Activated effector memory CD4-positive, alpha-beta T cell treated with Interleukin-2 at 50 U/mL for 16 hours (primary cell): ENCODE measurements at places on chromosomes 2 and 18.

GRCh38 chr18:12283256-12283655, 24.8 kb upstream of the TUBB6 start:
- no peak for DNase-seq

- no peak for DNase-seq
These were observed 174.7 kb downstream of the RTP5 start for GRCh38 chr2:242044313-242044590.

- DNase-seq = no peak
These were observed 796 bp downstream of the MYO1B start for GRCh38 chr2:191245869-191246531.

- DNase-seq = no peak
These were observed 31.1 kb downstream of the MYO7B start for GRCh38 chr2:127566576-127566975.

- DNase-seq = no peak
These were observed 334.7 kb upstream of the SLC39A10 start for GRCh38 chr2:195322324-195322723.

DNA sequence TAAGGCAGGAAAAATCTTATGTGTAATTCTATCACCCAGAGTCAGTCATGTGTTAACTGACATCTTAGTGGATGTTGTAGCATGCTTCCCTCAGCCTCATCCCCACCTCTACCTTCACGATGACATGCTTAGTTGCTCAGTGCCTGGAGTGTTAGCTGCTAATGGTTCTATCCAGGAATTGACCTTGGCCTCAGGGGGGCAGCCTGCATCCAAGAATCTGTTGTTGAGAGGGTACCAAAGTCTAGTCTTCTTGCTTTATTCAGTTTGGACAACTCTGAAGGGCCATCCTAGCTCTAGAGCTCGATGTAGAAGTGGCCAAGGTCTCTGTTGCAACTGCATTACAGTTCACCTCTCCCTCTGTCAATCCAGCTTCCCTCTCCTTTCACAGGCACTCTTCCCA, 61.2 kb downstream of the ACYP2 start:
- no peak for DNase-seq

- DNase-seq = no peak
These were observed 33.6 kb upstream of the SERPINE2 start for GRCh38 chr2:224072541-224073188.

DNA sequence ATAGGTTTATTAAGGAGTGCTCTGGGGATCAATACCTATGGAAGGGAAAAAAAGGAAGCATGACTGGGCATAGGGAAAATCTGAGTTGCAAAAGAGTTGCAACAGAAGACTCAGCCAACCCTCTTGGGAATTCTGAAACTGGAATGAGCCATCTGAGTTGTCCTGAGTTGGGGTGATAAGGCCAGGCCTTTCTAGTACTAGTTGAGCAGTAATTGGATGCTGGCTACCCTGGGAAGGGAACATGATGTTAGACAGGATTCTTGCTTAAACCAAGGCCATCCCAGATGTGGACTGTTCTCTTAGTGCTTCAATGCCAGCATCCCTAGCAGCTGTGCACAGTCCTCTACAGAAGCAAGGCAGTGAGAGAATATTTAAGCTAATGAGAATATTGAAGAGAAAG, 348.8 kb upstream of the GULP1 start:
- no peak for DNase-seq

DNA sequence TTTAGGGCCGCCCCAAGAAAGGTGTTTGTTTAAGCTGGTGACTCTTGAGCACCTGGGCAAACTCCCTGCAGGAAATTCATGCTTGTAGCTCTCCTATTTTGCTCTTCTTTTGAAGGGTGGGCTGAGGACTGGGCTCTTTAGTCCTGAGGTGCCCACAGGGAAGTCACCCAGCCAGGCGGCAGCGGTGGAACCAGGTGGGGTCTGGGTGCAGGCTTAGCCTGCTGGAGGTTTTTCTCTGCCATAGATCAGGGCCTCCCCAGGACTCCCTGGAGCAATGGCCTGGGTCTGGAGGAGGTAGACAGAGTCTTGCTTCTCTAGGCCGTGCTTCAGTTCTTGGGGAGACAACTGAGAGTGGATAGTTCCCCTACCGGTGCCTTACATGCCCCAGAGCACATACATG, 99.9 kb downstream of the CLIP4 start:
- DNase-seq = no peak

- no peak for DNase-seq
These were observed 7.4 kb upstream of the DDX1 start for GRCh38 chr2:15584316-15584715.

DNA sequence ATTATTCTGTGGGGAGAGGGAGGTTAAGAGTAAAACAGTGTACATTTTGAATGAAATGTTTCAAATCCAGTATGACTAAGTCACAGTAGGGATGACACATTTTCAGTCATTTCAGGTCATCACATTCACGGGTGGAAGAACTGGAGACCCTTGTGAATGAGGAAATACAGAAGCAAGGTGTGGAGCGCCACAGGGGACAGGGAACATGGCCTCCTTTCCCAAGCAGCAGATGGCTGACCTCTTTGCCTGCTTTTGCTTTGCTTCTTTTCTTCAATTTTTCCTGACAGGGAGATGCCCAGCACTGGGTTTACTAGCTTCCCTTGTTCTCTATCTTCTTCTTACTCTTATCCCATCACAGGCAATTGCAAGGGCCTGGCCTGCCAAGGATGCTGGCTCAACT, 278.9 kb upstream of the DLGAP1 start:
- DNase-seq = no peak

GRCh38 chr2:45612285-45612684, 1.2 kb upstream of the SRBD1 start:
- DNase-seq = no peak

GRCh38 chr2:70030724-70031420, 56.4 kb upstream of the PCBP1 start:
- no peak for DNase-seq

- no peak for DNase-seq
These were observed 1.9 kb downstream of the YES1 start for GRCh38 chr18:809985-810642.

- DNase-seq = no peak
These were observed 202.2 kb downstream of the RNF152 start for GRCh38 chr18:61690418-61691138.

DNA sequence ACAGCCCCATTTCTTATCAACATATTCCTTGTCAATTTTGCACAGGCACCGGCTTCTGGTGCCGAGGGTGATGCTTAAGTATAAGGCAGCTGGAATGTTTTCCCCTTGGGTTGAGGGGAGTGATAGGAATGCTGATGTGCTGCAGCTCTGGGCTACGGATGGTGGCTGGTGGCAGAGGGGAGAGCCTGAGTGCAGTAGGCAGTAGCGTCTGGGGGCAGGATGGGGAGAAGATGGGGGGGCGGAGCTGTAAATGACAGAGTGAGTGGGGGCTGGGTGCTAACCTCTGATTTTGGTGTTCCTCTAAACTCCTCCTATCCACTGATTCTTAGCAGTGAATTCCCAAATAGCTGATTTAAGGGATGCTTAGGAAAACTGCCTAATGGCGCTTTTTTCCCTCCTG, 20.7 kb downstream of the TMEM178A start:
- DNase-seq = no peak

GRCh38 chr2:12199491-12200211, 453.2 kb downstream of the LPIN1 start:
- DNase-seq = no peak

- no peak for DNase-seq
These were observed 111.6 kb upstream of the DNMT3A start for GRCh38 chr2:25453199-25453905.

GRCh38 chr18:26928670-26929313, 63.3 kb upstream of the AQP4 start:
- no peak for DNase-seq

DNA sequence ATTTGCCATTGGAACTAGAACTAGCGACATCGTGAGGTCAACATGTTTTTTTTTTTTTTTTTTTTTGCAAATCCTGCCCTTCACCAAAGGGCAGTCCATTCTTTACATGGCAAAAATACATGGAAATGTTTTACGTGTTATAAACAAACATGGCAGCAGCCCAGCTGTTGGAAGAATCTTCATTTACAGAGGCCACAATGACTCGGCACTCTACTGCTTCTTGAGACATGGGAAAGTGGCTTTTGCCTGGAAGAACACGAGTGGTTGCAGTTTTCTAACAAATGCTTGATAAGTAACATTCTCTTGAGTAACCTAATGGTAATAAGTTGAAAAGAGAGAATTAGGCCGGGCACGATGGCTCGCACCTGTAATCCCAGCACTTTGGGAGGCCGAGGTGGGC, 22.8 kb upstream of the POLR1B start:
- no peak for DNase-seq

GRCh38 chr2:47038656-47039488, 116.2 kb downstream of the STPG4 start:
- DNase-seq = no peak

DNA sequence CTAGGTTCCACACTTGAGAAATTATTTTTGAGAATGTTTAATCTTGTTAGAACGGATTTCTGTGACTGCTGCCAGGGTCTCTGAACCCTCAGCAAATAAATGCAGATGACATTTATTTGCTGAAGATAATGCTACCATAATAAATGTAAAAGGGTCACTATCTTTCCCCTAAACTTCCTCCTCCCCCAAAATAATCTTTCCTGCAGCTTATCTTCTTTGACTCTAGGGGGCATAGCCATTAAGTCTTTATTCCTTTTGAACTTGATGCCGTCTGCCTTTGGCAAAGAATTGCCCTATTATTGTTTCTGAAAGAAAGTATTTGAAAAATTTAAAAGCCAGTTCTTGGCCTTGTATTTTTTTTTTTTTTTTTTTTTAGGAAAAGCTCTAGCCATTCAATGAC, 63.6 kb upstream of the ACSL3 start:
- DNase-seq = no peak

DNA sequence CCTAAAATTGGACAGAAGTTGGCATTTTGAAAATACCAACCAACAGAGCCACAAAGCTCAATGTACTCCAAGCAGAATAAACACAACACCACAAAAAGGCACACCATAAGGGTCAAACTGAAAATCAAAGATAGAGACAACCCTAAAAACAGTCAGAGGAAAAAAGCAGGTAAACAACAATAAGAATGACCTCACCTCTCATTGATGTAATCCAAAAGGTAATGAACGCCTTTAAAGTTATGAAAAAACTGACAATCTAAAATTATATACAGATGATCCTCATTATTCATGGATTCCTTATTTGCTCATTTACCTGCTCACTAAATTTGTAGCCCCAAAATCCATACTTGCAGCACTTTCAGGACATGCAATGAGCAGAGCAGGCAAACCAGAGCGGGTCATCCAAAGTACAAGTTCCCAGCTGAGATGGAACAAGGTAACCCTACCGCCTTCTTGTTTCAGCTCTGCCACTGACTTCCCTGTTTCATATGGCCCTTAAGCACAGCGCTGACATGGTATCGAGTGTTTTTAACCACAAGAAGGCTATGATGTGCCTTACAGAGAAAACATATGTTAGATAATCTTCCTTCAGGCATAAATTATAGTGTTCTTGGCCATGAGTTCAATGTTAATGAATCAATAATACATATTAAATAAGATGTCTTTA, 17.0 kb downstream of the RTN4 start:
- DNase-seq = no peak

GRCh38 chr2:7109533-7109885, 192.3 kb downstream of the RNF144A start:
- DNase-seq = no peak

DNA sequence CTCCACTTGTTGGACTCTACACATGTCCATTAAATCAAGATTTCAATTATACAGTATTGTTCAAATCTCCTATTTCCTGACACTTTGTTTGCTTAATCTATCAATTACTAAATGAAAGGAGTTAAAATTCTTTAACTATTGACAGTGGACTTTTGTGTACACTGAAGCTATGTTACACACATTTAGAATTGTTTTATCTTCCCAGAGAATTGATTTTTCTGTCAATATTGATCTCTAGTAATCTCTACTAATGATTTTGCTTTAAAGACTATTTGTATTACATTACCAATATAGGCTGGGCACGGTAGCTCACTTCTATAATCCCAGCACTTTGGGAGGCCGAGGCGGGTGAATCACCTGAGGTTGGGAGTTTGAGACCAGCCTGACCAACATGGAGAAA, 215.7 kb downstream of the WDPCP start:
- no peak for DNase-seq

GRCh38 chr18:24827501-24827900, 367.1 kb downstream of the HRH4 start:
- DNase-seq = no peak

DNA sequence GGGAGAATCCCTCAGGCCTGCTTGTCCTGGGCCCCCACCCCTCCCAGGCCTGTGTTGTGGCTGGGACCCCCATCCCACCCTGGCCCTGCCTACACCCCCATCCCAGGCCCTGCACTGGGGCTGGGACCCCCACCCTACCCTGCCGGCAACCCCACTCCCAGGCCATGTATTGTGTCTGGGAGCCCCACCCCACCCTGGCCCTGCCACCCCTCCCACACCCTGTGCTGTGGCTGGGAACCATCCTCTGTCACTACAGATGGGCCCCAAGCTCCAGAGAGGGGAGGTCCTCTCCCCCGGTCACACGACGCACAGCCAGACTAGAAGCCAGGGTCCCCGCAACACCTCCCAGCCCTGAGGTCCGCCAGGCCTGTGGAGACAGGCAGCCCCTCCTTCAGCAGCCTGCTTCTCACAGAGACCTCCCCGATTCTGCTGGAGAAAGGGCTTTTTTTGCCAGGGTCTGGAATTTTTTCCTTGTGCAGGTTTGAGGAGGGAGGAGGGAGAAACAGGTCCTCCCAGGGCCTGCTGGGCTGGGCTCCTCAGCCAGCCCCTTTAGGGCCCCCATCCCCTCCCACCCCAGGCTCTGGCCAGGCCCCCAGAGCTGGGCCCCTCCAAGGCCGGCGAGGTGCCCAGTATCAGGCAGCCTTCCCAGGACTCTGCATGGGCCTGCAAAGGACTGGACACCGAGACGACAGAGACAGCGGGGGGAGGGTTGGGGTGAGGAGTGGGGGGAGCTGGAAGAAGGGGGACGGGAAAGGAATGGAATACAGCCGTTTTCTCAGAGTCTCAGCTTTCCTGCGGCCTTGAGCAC, 28.0 kb downstream of the KIF1A start:
- DNase-seq = no peak

DNA sequence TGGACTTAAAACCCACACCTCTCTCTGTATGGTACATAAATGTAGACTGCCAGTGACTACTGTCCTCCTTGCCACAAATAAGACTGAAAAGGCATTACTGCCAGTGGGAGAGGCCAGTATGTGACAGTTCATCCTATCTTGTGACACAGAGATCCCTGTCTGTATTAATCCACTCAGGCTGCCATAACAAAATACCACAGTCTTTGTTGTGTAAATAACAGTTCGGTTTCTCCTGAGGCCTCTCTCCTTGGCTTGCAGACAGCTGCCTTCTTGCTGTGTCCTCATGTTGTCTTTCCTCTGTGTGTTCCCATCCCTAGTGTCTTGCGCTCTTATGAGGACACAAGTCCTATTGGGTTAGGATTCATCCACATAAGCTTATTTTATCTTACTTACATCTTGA, 46.4 kb upstream of the IL1RL1 start:
- DNase-seq = no peak

- no peak for DNase-seq
These were observed 1.2 kb upstream of the RAB12 start for GRCh38 chr18:8607776-8608742.

GRCh38 chr18:3283253-3283863, 21.4 kb downstream of the MYL12B start:
- DNase-seq = no peak
